ENCODE measurements at places on chromosomes 16 and 17. TPM values are rescaled to one million over a fixed set of nuclear protein-coding genes. Genes with fewer than 3 reads are reported as not detected.

GRCh38 chr16:55331648-55332185, 7.7 kb downstream of the IRX6 start:
- DNase-seq: no peak

DNA sequence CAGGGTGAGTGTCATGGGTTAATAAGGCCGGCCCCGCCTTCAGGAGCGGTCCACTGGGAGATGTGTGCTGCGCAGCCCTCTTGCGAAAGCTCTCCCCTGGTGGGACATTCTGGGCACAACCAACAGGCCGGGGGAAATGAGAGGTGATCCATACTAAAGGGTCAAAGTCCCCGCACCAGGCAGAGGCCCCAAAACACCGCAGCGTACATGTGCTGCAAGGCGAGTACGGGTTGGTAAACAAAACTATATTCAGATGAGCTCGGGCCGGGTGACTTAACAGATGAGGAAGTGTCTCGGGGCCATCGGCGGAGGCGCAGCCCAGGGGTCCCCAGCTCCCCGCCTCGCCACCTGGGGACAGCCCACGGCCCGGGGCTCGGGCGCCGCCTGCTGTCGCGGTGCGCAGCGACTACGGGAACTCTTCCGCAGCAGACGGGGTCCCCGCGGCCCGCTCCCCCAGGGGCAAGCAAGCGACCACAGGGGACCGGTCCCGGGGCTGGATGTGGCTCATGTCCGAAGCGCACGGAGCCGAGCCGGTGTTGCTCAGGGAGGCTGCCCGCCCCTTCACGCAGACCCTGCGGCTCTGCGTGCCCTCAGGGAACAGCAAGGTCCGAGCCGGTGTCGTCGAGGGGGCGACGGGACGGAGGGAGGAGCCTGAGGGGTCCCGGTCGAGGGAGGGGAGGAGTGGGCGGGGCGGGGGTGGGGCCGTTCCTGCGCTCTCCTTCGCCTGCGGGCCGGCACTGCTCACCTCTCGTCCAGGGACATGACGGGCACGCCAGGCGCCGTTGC, at the start of gene RAB37:
RAB37 (plus strand) TSS at position 744 of the 786 bp plus-strand sequence; CDS start at position 761, 17 bp downstream.
- DNase-seq: peak; percentile 59

The WFIKKN2 gene
- total RNA-seq: not detected

The CUEDC1 gene
- total RNA-seq: 26.5 TPM

- DNase-seq: peak; percentile 85
These were observed 4.7 kb upstream of the GPRC5C start for GRCh38 chr17:74427048-74427762.

The WNT9B gene
- total RNA-seq: not detected

DNA sequence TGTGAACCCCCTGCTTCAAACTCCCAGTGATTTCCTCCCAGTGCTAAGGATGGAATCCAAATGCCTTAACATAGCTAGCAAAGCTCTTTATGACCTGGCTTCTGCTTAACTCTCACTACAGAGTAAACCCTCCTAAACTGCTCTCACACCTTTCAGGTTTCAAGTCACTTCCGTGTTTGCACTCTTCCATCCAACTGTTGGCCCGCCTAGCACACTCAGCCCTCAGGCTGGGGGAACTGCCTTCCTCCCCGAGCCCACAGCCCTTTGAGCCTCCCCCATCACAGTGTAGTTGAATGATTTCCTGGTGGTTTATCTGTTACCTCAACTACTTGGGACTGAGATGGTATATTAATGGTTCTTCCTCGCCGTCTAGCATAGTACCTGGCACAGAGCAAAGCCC, 342.5 kb downstream of the NPIPA8 start:
- no peak for DNase-seq

DNA sequence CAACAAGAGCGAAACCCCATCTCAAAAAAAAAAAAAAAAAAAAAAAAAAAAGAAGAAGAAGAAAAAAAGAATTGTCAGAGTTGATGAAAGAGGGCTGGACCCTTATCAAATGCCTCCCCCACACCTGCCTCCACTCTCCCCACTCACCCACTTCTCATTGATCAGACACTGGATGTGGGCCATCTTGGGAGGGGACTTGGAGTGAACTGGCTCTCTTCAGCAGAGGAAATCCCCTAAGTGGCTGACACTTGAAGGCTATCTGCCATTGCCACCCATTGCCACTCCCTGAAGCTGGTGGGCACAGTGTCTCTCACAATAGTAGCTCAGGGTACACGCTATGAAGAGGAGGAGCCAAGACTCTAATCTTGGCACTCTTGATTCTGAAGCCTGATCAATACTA, 1.6 kb downstream of the ITGA2B start:
- no peak for DNase-seq

DNA sequence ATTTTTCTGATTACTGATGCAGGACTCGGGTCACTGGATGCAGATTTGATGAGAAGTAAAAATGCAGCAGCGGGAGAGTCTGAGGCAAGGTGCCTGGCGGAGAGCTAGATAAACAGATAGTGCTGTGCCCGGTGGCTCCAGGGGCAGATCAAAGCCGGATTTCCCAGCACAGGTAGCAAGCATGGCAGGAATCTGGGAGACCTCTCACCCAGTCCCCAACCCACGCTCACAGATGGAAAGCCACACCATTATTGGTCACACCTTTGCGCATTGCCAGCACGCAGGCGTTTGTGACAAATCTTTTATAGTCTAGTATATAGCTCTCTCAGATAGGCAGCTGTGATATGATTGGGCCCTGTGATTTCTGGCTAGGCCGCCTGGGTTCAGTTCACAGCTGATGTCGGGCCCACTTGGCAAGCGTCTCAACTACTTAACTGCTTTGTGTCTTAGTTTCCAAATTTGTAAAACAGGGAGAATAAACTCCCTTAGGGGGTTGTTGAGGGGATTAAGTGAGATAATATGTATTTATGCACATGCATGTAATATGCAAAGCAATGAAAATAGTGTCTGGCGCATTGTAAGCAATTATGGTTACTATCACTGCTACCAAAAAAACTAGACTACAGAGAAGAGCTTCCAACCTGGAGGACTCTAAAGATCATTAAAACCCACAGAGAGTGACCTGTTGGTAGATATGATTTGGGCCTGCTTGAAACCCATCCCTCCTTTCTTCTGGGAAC, 42.0 kb upstream of the NFAT5 start:
- peak; percentile 84 for DNase-seq

- DNase-seq: peak; percentile 41
These were observed 27.0 kb downstream of the RSL1D1 start for GRCh38 chr16:11824362-11824761.

The MRPL28 gene
- 55.9 TPM for total RNA-seq

The ST6GALNAC2 gene
- total RNA-seq: 1.6 TPM

DNA sequence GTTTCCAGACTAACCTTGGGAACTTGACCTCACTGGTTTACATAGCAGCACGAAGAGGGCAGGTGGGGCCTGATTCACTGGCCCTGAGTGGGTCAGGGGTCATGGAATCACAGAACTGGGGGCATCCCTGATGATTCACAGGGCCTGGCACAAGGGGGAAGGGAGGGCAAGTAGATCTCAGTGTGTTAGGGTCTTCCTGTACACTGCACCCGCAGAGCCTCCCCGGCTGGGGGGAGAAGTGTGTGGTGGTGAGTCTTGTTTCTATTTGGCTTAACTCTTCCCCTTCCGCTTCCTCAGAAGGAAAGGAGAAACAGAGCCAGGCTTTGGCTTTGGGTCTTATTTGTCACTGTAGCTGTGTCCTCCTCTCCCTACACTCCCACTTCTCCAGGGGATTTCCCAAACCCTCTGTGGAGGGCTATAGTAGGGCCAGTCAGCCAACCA, 3.7 kb downstream of the STARD3 start:
- DNase-seq: no peak

The CLEC18A gene
- total RNA-seq: 7.8 TPM

The P2RX5 gene
- total RNA-seq: 0.80 TPM

The HES7 gene
- not detected for total RNA-seq

GRCh38 chr16:15855704-15856003, 1.2 kb downstream of the MYH11 start:
- no peak for DNase-seq

The PRAC2 gene
- not detected for total RNA-seq

DNA sequence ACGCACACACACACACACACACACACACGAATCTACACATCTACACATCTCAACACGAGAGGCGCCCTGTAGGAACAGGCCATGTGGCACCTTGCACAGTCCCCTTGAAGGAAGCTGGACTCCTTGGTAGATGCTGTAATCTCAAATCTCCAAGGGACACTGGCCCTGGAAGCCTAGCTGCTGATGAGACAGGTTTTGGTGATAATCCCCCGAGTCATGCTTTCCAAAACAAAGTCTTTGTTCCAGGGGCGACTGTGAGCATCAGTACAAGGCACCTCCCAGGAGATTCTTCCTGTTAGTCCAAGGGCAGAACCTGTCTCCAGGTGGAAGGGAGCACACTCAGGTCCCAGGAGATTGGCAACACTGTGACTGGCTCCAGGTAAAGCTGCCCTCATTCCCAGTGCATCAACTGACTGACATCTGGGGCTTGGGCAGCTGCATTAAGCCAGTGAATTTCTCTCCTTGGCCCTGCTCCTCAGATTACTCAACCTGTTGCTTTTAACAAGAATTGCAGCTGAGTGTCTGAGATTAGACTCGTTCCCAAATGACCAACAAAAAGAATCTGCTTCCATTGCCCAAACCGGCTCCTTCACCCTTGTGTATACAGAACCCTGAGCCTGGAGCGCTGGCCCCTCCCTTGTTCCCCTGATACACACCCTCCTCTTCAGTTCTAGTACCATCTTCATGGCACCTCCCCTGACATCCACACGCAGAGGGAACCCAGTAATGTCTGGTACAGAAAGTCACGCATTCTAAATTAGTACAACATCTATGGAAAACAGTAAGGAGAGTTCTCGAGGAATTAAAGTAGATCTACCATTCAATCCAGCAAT, 13.9 kb upstream of the TNRC6C start:
- no peak for DNase-seq

The CD300E gene
- total RNA-seq: not detected

DNA sequence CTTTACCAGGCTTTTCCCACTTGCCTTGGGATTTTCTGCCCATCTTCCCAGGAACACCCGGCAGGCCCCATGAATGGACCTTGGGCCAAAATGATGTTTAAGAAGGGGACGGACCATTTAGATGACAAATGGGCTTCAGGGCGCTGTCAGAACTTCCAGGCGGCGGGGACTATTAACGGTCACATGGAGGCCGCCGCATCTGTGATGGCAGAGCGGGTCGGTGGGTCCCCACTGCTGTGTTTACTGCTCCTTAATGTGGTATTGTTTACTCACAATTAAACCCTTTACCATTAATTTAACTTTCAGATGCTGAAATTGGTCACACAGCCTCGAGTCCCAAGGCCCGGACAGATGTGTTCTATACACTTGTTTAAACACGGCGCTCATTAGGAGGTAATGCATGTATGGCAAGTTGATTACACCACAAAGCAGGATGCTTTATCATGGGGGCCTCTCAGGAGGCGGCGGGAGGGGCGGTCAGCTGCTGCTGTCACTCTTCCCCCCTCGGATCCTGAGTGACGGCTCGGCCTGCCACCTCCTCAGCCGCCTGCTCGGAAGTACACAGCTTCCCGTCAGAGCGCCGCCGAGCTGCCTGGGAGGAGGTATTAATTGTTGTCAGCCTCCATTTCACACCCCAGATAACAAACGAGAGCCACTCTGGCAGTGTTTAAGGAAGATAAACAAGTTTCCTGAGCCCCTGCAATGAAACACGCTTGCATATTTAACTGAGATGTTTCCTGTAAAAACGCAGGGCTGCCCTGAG, 83.9 kb upstream of the IRX3 start:
- no peak for DNase-seq

The BAIAP3 gene
- total RNA-seq: 7.3 TPM

- DNase-seq: peak; percentile 54
These were observed 15.6 kb upstream of the AURKB start for GRCh38 chr17:8225813-8226535.

- no peak for DNase-seq
These were observed 37.5 kb downstream of the AKAP10 start for GRCh38 chr17:19939993-19940721.

GRCh38 chr17:48610282-48611211, at the start of gene HOXB7:
Gene HOXB7 (minus strand): TSS chr17:48611017. CDS start chr17:48610918, 99 bp downstream.
- DNase-seq: peak; percentile 88

- no peak for DNase-seq
These were observed 868 bp downstream of the CCDC154 start for GRCh38 chr16:1443403-1443973.

- DNase-seq: no peak
These were observed 20.0 kb downstream of the TUBG1 start for GRCh38 chr17:42629411-42630009.

The HS3ST6 gene
- total RNA-seq: 1.00 TPM

The ITGAD gene
- not detected for total RNA-seq

DNA sequence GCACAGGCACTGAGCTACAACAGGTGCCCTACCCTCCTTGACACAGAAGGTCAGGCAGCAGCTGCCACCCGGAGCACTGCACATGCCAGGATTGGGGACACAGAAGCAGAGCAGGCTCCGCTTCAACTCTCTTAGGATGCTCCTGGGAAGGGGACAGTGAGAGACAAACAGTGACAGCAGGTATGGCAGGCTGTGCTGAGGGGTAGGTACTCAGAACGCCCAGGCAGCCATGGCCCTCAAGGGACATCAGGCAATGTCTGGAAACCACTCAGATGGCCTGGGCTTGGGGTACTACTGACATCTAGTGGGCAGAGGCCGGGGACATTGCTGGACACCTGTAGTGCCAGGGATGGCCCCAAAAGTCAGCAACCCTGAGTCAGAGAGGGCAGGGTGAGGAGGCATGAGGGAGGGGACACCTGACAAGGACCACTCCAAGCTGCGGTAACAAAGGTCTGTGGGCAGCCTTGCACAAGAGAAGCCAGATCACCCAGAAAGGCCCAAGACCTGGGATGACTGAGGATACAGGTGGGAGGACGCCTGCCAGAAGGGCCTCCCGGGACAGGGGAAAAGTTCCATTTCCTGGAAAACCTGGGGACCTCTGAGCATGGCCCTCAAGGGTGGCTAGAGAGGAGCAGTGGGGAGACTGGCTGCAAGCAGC, 21.2 kb downstream of the PEMT start:
- DNase-seq: peak; percentile 39

DNA sequence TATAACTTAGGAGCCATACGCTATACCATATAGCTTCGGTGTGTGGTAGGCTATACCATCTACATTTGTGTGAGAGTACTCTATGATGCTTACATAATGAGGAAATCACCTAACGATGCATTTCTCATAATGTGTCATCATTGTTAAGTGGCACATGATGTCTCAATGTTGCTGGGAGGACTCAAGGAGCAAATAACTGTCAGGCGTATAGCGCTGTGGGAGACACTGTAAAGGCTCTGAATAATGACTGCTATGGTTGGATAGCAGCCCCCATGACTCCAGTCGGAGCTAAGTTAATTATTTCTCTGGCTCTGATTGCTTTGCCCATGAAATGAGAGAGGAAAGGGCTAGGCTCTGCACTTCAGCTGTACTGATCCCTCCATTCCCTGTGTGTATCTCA, 197.2 kb downstream of the RGS9 start:
- no peak for DNase-seq

GRCh38 chr17:31699886-31700285, 159.2 kb downstream of the COPRS start:
- DNase-seq: no peak

The AOC2 gene
- total RNA-seq: 1.00 TPM

- DNase-seq: no peak
These were observed 119.1 kb downstream of the DYNLRB2 start for GRCh38 chr16:80659865-80660264.

- no peak for DNase-seq
These were observed 135.4 kb upstream of the SOX9 start for GRCh38 chr17:71985111-71986039.
